ENCODE measurements at places on chromosomes 5 and 9.

GRCh38 chr5:93583768-93584595, 960 bp downstream of the NR2F1 start:
- no peak for DNase-seq

DNA sequence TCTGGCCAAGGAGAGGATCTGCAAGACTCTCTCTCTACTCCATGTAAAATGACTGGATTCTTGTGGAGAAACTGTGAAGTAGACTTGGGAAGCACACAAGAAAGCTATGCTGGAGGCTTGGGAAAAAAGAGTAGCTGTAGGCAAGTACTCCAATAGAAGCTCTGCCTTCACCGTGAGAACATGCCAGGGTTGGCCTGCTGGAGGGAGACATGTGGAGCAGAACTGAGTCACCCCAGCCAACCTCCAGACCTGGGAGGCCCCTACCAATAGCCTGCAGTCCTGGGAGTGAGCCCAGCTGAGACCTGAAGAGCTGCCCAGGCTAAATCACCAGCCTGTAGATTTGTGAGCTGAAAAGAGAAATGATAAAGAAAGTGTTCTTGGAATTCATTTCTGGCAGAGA, 66.6 kb downstream of the DEPDC1B start:
- DNase-seq: no peak

GRCh38 chr5:53482717-53483638, 2.5 kb downstream of the FST start:
- DNase-seq: peak; percentile 25

DNA sequence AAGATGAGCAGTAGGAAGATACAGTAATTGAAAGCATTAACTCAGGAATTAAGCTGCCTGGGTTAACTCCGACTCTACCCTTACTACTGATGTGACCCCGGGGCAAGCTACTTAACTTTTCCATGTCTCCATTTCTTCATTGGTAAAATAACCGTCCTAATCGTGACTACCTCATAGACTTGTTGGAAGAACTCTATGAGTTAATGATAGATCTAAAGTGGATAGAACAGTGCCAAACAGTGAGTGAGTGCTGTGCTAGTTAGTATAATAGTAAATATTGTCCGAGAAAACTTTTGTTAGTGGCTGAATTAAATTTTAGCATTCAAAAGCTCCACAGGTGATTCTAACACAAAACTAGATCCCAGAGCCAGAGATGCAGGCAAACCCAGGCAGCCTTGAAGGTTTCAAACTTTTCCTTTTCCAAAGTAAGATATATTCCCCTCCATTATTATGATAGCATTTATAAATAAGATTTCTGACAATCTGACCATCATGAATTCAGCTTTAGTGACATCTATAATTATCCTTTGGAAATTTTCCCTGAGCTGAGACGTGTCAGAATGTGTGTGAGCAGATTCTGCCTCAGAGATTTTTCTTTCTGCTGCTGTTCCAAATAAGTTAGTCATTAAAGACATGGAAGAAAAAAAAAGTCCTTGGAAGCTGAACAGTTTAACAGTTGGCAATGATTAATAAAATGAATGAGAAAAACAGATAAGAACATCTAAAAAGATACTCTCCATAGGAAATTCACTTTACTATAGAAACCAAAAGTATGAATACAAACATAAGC, 369.5 kb downstream of the PRELID2 start:
- DNase-seq: no peak

GRCh38 chr9:71830929-71831328, 62.6 kb upstream of the CEMIP2 start:
- DNase-seq: no peak

DNA sequence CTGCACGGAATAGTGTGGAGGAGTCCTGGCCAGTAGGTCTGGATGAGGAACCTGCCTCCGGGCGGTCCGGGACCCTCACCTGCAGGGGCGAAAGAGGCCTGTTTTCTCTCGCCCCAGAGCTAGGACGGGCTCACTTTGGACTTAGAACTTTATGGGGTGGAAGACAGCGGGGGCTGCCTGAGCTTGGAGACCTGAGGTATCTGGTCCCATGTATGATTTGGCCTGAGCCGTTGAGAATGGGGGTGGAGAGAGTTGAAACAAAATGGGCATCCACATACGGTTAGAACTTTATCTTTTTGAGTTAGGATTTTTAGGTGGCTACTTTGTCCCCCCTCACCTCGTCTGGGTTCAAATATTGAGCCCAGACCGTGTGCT, 681 bp upstream of the ETF1 start:
- DNase-seq: no peak

- DNase-seq: peak; percentile 37
Observed at GRCh38 chr9:100011062-100011681, 87.6 kb downstream of the ERP44 start.

- no peak for DNase-seq
Observed at GRCh38 chr5:141717043-141717442, 35.0 kb upstream of the ARAP3 start.

GRCh38 chr5:107068782-107069181, 602.0 kb downstream of the EFNA5 start:
- DNase-seq: no peak

DNA sequence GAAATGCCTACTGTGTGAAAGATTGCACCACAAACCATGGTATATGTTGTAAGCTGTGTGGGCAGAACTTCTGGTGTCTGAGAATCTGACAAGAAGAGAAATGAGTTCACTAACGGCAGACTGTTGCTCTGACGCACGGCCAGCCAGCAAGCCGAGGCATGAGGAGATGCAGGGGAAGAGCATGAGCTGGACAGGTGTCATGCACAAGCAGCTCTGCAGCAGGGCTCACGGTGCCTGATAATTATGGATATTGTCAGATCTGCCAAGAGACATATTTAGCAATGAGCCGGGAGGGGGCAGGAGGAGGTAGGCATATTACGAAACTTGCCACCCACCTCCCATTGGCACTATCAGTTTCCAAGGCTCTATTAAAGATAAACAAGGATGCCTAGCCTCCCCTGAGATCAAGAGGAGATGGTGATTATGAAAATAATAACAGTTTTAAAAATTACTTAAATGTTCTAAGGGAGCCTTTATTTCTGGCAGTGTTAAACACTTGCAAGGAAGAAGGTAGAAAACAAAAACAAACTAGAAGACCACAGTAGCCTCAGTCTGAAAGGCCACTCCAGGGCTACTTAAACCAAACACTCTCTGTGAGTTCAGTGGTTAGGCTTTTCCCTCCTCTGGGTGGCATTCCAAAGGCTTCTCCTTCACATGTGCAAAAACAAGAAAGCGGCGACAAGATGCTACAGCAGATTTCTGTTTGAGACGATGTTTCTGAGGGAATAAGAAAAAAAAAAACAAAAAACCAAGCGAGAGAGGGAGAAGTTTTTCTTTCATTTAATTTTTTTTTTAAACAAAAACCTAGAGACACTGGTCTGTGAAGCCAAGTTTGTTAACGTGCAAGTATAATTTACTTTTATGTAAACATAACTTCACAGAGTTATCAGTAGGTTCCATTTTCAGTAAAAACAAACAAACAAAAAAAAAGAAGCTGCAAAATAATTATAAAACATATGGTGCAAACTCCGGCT, 339.5 kb downstream of the BNC2 start:
- DNase-seq: no peak

DNA sequence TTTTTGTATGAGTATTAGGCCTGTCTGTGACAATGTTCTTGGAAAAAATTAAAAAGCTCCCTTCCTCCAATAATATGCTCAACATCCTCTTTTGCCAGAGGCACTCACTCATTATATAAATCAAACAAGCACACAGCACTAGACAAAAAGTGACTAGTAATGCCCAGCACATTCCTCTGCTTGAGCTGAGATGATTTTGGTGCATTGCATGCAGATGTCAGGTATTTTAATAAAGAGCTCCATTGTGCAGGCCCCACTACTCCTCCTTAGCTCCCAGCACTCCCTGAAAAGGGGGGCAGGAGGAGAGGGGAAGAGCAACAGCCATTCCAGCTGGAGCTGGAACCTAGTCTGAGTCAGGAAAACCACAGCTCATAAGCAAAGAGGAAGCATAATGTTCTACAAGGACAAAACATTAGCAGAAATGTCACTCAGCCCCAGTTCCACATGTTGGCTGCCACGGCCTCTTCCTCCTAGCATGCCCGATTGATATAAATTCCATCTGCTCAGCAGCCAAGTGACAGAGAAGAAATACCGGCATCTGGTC, 348.5 kb downstream of the BNC2 start:
- no peak for DNase-seq

GRCh38 chr5:102536323-102536928, 37.6 kb upstream of the SLCO6A1 start:
- no peak for DNase-seq

GRCh38 chr5:72749362-72749997, 67.0 kb upstream of the TNPO1 start:
- no peak for DNase-seq

- no peak for DNase-seq
Observed at GRCh38 chr5:52521236-52521635, 266.5 kb upstream of the ITGA1 start.

- no peak for DNase-seq
Observed at GRCh38 chr9:95250462-95251221, 66.9 kb downstream of the FANCC start.

DNA sequence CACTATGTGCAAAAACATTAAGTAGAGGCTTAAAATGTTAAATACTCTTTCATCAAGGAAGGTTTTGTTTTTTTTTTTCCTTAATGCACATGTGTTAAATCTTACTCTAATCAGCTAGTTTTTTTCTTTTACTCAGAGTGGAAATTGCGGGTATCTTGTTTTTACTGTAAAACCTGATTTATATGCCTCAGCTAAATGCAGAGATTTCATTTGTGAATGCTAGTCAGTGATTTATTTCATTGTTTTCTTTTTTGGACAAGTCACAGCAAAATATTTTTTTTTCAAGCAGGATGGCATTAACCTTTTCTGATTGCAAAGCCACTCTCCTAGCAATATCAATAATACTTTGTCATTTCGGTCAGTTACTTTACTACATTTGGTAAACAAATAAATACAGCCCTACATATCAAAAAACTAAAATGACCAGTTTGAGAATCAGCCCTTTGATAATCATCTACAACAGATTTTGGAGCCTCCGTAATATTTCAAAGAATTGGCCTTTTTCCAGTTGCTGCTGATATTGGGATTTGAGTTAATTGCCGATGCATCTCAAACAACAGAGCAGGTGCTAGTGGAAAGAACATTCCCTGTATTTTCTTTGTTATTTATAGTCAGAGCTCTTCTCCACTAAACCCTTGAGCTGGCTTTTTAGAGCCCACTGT, 579.2 kb upstream of the ZNF608 start:
- no peak for DNase-seq

DNA sequence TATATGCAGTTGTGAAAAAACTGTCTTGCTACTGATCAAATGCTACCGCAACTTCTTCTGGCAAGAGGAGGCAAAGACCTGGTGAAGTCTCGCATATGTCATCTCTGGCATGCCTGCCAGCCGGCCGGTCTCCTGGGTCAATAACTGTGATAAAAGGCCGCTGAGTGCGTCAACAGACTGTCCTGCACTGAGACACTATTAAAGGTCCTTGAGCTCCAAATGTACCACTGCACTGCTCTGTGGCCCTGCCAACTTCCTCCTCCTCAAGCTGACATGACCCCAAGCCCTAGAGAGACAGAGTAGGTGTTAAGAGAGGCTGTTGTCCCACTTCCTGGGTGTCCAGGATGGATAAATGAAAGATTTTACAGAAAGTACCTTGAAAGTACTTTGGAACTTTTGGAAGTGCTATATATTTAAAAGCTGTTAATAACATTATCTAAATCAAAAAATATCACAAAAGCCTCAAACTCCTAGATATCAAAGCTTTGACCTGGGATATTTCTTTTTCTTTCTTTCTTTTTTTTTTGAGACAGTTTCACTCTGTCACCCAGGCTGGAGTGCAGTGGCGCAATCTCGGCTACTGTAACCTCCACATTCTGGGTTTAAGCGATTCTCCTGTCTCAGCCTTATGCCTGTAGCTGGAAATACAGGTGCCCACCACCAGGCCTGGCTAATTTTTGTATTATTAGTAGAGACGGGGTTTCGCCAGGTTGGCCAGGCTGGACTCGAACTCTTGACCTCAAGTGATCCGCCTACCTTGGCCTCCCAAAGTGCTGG, 31.5 kb downstream of the RAPGEF1 start:
- DNase-seq: no peak

DNA sequence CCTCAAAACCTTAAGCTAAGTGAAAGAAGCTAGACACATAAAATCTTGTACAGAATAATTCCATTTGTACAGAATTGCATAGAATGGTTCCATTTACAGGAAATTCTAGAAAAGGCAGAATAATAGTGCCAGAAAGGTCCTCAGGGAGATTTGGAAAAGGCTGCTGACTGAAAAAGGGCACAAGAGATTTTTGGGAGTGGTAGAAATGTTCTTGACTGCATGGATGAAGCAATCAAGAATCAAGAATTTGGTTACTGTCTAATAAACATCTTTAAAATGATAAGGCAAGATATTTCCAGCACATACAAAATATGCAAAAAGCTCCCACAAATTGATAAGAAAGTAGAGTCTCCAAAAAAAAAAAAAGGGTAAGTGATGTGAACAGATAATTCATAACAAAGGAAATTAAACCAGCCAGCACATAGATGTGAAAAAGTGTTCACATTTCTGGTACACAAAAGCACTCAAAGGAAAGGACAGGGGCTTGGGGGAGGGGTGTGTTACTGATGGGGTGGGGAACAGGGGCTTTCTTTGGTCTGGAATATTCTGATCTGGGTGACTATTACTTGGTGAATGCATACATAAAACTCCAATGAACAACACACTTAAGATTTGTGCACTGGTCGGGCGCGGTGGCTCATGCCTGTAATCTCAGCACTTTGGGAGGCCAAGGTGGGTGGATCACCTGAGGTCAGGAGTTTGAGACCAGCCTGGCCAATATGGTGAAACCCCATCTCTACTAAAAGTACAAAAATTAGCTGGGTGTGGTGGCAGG, 85.2 kb downstream of the SHC3 start:
- DNase-seq: no peak

- DNase-seq: no peak
Observed at GRCh38 chr9:36543916-36544315, 28.8 kb upstream of the MELK start.

DNA sequence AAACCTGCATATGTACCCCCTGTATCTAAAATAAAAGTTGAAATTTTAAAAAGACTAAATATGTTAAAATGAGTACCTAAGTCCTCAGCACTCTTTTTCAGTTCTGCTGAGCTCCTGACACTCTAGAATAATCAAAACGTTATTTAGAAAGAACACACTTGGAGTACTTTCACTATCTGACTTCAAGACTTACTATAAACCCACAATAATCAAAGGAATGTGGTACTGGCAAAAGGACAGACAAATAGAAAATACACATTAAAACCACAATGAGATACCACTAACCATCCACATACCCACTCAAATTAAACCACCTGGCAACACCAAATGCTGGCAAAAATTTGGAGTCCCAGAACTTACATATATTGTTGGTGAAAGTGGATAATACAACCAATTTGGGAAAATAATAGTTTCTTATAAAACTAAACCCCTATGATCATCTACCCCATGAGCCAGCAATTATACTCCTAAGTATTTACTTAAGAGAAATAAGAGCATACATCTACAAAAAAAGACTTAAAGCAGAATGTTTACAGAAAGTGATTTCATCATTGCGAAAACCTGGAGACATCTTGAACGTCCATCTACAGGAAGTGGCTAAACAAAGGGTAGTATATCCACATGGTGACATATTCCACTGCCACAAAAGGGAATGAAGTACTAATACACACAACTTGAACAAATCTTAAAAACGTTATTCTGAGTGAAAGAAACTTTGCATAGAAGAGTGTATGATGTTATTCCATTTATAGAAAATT, 12.8 kb upstream of the PRSS3 start:
- no peak for DNase-seq

GRCh38 chr9:17900606-17901005, 321.7 kb downstream of the SH3GL2 start:
- DNase-seq: no peak

GRCh38 chr5:62042007-62042406, 264.0 kb upstream of the KIF2A start:
- DNase-seq: no peak

All from activated T-cell treated with anti-CD3 and anti-CD28 coated beads, Interleukin-2, amount 50 U/mL, for 72 hours (primary cell).